Kasumi-1 (cell line): ENCODE measurements at places on chromosomes 4 and X.

GRCh38 chr4:139639654-139640053 is 26.0 kb upstream of the MGST2 start:
- DNase-seq: no peak

- DNase-seq: no peak
Observed at GRCh38 chrX:36983831-36984230, 24.3 kb upstream of the FAM47C start.

GRCh38 chrX:143683486-143683885 is 37.1 kb downstream of the SPANXN2 start:
- DNase-seq: no peak

- DNase-seq: no peak
Observed at GRCh38 chr4:104967034-104967401, 179.7 kb upstream of the TET2 start.

DNA sequence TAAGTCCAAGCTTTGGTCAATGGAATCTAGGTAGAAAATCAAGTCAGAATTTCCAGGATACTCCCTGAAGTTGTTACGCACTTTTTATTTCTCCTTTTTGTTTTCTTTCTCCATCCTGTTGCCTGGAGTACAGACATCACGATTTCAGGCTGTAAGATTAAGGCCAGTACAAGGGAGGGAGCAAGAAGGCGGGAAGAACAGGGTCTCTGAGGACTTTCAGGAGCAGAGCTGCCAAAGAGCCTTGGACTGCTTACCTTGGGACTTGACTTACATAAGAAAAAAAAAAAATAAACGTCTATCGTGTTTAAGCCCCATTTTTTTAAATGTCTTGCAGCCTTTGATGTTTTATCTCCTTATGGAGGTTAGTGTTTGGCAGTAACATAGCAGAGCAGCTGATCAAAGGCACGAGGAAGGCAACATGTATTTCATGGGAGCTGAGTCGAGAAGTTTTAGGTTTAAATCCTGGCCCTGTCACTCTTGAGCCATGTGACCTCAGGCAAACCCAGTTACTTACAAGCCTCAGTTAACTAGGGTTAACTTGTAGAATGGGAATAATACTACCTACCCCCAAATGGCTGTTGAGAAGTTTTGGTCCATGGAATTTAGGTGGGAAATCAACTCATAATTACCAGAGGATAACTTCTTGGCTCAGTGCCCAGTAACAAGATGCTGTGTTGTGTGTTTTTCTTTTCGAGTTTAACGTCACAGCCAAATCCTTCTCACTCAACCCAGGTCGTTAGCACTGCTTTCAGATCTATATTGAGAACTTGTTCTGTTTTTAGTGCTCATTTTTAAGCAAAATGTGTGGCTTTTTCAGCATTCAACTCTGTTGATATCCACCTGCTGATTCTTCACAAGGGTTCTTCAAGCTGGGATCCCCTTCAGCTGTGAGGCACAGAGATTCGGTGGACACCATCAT is 106.8 kb downstream of the CLNK start:
- no peak for DNase-seq

DNA sequence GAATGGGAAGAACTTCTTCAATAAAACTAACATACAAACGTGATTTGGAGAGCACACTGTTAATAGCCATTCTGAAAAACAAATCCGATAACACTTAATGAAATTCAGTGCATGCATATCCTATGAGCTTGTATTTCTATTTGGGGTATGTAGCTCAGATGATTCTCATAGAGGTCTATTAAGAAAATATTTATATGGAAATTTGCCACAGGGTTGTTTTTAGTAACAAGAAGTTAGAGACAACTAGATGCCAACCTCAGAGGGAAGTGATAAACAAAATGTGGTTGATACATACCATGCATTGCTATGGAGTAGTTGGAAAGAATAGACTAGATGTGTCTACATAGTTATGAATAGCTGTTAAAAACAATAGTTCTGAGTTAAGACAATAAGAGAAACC is 395.8 kb upstream of the MAGEB18 start:
- DNase-seq: no peak

DNA sequence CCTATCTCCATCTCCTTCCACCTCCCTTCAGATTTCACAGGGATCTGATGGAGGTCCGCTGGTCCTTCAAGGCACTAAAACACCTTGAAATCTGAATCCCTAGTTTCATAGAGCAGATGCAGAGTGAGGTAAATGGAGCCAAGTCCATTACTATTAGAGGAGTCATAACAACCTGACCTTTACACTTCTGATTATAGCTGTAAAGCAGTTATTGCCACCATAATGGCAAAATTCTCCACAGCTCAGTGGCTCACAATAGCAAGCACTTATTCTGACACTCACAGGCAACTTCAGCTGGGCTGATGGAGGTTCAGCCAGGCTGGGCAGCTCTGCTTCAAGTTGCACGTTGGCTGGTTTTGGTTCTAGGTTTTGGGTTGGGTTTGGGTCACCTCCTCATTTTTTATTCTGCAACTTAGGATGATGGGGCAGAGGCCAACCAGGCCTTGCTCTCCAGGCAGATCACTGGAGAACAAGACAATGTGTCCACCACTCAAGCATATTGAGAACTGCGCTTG is 51.4 kb upstream of the LRAT start:
- DNase-seq: no peak

DNA sequence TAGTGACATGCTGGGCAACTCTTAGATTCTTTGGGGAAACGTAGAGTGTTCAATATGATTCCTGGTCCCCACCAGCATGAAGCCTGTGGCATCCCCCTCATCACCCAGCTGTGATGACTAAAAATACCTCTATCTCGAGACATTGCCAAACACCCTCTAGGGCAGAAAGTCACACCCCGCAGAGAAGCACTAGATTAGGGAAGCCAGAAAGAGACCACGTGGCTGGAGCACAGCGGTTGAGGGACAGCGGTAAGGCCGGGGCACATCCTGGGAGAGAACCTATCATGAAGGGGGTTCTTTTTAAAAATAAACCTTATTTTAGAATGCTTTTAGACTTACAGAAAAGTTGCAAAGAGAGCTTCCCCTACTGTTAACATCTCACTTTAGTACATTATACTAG is 11.0 kb downstream of the FAT1 start:
- DNase-seq: peak; percentile 2

DNA sequence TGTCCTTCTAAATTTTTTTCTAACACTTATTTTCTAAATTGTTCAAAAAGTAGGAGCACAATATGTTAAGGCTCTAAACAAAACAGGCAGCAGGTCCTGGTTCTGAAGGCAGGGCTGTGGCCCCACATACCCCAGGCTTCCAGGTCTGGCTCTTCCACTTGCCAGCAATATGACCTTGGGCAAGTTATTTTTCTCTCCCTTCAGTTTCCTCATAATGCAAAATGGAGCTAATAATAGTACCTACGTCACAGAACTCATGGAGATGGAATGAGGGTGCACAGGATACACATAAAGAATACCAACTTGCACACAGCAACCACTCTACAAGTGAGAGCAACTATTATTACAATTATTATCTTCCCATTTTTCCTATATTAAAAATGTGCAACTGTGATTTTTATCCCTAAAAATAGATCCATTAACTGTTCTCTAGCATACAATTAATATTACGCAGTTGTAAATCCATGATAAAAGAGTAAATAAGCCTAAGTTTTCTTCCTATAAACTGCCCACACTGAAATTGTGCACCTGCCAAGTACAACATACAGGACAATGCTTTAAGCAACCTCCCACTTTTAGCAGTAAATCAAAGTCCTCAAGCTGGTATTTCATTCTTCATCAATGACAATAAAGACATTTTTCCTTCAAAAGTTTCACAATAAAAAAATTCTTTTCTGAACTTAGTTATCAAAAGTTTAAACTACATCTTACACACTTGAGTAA is 27.0 kb downstream of the OTUD4 start:
- DNase-seq: no peak

DNA sequence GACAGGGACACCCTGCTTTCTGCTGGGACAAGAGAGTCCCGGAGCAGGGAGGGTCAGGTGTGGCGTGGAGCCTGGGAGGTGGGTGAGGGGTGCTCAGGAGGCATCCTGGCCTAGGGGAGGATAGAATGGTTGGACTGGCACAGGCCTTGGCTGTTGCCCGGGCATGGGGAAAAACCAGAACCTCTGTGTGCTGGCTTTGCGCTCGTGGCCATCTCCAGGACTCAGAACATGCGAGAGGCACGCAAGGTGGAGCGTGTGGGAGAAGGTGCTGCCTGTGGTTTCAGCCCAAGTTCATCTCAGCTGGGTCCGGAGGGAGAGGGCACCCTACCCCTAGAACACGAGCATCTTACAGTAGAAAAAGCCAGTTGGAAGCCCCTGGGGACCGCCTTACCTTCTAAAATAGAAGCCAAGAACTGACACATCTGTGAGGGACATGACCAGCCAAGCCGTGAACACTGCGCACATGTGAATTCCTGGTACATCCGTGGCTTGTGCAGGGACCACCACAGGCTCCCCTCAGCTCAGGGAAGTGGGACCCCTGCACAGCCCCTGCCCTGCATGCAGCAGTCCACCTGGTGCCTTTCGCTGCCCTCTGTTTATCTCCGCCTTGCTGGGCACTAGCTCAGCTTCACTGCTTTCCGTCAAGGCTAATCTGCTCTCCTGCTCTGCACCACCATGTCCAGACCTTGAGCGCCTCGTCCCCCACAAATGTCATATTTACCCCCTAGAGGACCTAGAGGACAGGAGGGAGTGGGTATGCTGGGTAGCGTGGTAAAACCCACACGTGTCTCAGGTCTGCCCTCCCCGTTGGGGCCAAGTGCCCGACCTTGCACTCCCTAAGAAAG is 13.5 kb downstream of the MSANTD1 start:
- DNase-seq: no peak

- no peak for DNase-seq
Observed at GRCh38 chr4:78179196-78179595, 122.1 kb downstream of the FRAS1 start.
